NCI-H748 treated with DMSO at 0.1 percent for 48 hours (cell line): ENCODE measurements at places on chromosomes 13 and 19.
A peak's percentile ranks its signal among the peaks of the same experiment; 100 is the strongest.

DNA sequence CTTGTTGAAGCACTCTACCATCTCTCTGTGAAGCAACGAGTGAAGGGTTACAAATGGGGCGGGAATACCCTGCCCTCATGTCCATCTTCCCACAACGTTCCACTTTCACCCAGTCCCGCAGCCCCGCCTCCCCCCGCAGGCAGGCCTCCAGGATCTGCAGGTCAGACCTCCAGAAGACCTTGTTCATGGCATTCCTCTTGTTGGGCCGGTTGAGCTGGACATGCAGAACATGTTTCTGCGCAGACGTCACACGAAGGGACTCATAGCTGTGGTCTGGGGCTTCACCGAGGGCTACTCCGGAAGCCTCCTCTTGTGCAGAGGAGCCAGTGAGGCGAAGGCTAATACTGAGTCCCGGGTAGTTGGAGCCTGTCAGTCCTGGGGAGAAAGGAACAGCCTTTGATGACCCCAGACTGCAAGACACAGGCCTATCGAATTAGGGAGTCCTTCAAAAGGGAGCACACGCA is 420 bp downstream of the ECH1 start:
- peak; percentile 49 for DNase-seq

DNA sequence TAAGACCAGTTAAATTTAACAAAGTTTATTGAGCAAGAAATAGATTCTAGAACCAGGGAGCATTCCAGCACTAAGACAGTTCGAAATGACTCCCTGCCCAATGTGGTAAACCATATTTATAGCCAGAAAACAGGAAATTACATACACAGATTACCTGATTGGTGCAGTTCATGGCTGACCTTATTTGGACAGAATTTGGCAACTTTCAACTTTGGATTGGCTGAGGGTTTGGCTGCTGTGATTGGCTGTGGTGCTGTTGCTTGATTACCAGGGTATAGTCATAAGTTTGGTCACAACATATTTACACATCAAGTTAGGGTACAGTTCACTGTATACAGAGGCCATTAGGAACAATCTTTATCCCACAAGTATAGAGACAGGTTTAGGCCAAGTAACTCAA is 984.8 kb upstream of the MIR17HG start:
- DNase-seq: no peak

DNA sequence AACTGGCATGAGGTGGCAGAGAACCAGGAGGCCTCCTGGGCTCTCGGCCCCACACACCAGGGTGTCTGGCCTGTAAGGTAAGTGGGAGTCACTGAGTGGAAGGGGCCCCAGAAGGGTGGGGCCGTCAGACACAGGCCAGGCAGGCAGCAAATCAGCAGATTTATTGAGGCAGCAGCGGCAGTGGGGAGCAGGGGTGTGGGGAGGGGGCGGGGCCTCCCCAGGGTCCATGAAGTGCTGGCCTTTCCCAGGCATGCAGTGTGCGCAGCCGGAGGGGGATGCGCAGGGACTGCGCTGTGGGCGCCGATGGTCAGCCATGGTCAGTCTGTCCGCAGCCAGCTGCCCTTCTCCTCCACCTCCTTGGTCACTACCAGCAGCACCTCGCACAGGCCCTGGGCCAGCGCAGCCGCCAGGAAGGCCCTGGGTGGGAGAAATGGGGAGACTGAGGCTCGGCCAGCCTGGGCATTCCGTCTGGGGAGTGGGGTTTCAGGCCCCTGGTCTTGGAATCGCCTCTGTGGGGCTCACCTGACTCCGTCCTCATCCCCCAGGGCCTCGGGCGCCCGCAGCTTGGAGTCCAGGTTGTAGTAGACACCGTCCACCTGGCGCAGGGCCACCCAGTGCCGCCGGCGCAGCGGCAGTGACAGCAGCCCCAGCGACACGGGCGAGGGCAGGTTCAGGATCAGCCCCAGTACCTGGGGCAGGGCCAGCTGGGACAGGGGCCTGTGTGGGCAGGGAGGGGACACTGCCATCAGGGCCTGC is 5.0 kb downstream of the JOSD2 start:
- DNase-seq: no peak

DNA sequence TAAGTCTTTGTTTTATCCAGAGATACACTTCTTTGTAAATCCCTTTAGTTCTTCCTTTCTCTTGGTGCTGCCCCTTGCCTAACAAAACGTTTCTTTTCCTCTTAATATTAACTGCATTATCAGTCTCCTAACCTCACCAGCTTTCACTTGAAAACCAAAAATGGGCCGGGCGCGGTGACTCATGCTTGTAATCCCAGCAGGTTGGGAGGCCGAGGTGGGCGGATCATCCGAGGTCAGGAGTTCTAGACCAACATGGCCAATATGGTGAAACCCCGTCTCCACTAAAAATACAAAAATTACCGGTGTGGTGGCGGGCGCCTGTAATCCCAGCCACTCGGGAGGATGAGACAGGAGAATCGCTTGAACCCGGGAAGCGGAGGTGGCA is 329.8 kb upstream of the MIR17HG start:
- DNase-seq: no peak

GRCh38 chr19:49954092-49954829 is 6.7 kb downstream of the SIGLEC11 start:
- DNase-seq: no peak

GRCh38 chr19:3573162-3573857 is 566 bp downstream of the HMG20B start:
- no peak for DNase-seq

- no peak for DNase-seq
Observed at GRCh38 chr19:55588738-55589137, 8.1 kb upstream of the ZNF579 start.

GRCh38 chr19:13255041-13255718 is 105.0 kb downstream of the IER2 start:
- no peak for DNase-seq

DNA sequence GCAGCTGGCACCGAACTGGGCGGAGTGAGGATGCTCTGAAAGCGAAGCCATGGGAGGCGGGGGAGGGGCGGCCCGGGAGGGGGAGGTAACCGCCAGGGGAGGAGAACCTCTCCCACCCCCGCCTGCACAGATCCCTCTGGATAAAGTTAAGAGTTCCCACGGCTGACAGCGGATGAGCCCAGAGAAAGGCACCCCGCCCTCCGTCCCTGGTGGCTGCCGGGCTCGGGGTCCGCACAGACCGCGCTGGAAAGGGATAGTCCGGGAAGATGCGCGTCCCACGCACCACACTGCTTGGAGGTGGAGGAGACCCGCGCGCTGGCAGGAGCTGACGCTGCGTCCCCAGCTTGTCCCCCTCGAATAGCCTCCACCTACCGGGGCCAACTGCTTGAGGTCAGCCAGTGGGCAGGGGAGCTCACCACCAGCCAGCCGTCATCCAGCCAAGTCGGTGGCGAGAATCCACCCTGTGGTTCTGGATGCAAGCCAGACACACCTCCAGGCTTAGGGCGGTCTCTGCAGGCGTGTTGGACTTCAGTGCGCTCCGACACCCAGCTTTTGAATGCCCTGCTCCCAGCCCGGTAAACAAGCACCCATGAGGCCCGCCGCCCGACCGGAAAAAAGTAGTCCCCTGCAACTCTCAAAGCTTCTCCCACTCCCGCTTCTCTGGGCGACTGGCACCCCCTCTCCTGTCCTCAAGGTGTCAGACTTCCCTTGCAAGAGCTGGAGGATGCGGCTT is at the start of gene TRPC4:
Gene TRPC4 (minus strand): TSS at position 17 of the 733 bp plus-strand sequence. CDS start 86,439 bp downstream, outside the sequence.
- peak; percentile 83 for DNase-seq

DNA sequence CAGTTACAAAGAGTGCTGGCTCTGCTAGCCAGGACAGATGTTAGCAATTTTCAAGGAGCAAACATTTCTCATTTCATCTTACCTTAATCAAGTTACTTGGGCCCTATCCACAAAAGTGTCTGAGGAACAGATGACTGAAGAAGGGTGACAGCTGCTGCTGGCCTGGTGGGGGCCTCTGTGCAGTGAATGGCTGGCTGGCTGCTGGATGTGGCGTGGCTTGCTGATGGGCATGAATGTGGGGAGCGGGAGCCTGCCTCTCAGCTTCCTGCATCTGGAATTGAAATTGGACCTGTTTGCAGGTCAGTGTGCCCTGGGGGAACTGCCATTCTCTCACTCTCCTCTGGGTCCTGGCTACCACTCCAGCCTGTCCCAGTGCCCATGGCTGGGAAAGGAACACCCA is 94.7 kb downstream of the RGCC start:
- DNase-seq: no peak

DNA sequence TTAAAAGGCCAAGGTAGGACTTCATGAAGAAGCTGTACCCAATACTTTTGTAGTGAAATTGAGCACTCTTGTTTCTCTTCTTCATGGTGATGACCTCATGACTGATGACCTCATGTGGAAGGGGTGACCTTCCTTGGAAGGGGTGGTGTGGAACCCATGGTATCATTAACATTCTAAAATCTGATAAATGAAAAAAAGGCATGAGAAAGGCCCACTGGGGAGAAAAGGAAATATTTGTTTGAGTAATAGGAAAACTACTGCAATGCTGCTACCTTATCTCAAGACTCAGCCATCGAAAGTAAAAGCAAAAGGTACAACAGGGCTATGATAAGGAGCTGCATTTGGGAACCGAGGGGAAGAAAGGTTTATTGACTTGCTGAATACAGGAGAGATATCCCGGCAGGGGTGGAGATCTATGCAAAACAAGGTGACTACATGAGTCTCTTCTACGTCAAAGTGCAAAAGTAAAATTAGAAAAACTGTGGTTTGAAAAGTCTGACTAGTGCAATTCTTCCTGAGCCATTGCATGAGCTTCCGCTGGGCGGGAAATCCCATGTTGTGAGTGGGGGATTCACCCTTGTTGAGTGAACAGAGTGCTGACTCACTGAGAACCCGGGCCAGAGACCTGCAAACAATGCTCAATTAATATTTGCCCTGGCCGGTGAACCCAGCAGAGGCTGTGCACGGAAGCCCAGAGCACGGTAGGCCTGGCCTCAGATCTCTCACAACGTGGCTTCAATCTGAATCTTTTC is 138.9 kb upstream of the RFC3 start:
- DNase-seq: no peak

- DNase-seq: no peak
Observed at GRCh38 chr13:47859165-47859564, 141.9 kb downstream of the SUCLA2 start.

GRCh38 chr13:24671386-24672113 is 8.7 kb upstream of the ATP12A start:
- peak; percentile 86 for DNase-seq

DNA sequence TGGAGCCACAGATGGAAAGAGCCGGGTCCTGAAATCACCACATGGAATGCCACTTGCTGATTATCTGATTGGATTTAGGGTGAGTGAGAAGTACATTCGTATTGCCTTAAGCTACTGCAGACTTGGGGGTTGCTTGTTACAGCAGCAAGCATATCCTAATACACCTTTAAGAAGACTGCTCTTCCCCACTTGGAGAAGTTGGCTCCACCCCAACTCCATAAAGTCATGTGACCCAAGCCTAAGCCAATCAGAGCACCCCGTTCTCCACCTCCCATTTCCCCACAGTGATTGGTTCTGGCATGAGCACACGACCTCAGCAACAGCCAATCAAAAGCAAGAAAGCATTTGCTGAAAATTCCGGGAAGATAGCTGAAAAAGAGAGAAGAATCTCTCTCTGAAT is 23.1 kb downstream of the CACNA1A start:
- no peak for DNase-seq

- DNase-seq: no peak
Observed at GRCh38 chr13:79915114-79915811, 425.7 kb downstream of the SPRY2 start.

- no peak for DNase-seq
Observed at GRCh38 chr19:16649734-16650133, 10.2 kb downstream of the SMIM7 start.

- peak; percentile 46 for DNase-seq
Observed at GRCh38 chr13:50320271-50320862, 305.1 kb downstream of the KCNRG start.

- DNase-seq: no peak
Observed at GRCh38 chr19:51726049-51726448, 2.3 kb upstream of the HAS1 start.

DNA sequence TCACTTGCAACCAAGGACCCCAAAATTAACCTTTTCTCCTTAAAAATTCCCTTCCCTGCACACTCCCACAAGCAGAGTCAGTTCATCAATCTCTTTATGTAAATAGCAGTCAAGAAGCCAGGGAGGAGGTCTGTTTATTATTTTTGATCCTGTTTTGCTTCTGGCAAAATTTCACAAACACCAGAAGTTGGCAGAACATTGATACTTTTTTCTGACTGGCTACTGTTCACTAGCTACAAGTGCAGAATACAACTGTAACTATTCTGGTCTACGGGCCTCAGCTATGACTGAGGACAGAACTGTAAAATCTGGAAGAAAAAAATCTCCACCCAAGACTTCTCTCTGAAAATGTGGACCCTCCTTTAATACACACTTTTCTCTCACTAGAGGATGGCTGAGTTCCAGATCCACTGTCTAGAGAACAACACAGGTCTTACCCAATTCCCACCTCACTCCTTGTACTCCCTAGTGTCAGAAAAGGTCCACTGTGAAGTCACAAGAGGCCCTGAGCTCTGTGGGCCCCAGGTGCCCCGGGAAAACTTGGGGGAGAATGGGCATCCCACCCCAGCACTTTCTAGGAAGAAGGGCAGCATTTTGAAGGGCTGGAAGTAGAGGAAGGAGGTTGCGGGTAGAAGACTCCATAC is 14.5 kb downstream of the STARD13 start:
- no peak for DNase-seq

DNA sequence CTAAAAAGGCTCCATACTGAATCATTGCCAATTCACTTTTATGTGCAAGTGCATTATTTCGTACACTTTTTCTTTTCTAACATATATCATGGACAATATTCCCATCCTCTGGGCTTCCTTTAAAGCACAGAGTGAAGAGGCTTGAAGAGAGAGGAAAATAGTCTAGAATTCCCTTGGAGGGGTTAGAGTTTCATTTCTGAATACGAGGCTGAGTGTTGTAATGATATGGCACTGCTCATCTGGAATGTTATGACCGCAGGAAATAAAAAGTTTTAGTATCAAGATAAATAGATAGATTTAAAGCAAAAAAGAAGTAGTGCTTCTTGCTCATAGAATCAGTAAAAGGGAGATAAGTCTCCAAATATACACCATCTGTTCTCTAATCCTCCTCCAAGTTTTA is 412.3 kb upstream of the SLITRK1 start:
- DNase-seq: no peak

DNA sequence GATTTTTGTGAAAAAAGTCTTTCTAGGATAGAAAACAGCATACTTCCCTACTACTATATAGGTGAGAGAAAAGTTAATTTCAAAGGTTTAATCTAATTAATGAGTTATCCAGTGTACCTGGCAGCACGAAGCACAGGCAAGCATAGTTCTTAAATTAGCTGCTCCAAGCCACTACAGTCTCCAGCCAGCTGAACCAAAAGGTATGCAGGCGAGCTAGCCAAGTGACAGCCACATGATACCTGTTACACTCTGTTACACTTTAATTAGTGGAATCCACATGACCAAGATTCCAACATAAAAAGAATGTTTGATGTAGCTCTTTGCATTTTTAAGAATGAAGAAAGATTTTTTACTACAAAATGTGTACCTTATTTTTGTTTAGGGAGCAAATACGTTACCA is 15.5 kb downstream of the SLC25A30 start:
- DNase-seq: no peak
